CD4-positive, alpha-beta T cell (primary cell): ENCODE measurements at places on chromosomes 7 and 10.

- DNase-seq, result no peak
Measured at GRCh38 chr7:3399858-3400257, 98.8 kb downstream of the SDK1 start.

- DNase-seq, result no peak
Measured at GRCh38 chr7:141071855-141072547, 1.9 kb upstream of the TMEM178B start.

- no peak for DNase-seq
Measured at GRCh38 chr10:44935201-44935965, 24.2 kb upstream of the RASSF4 start.

DNA sequence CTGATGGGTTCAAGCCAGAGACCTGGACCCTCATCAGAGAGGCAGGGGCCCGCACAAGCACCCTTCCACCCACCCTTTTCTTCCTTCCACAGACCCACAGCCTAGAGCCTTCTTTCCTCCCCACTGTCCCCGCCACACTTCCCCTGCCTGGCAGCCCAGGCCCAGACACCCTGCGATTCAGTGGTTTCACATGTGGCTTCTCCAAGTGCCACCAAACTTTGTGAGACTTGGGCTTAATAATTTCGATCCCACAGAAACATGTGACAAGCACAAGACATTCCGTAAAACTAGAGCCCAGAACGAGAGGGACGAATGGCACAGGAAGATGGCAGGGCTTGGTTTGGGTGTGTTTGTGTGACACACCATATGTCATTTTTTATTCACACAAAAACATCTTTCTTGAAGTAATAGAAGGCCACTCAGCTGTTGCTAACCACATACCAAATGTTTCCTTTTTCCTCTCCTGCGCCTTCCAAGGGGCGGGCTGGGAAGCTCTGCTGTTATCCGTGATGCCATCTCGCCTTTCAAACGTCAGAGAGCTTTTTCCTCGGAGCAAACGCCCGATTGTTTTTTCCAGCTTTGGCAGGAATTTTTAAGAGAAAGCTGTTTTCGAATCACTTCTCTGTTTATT is 162.9 kb downstream of the GRK5 start:
- DNase-seq, result no peak
